A549 treated with ZK216348 at 1 μM for 4 hours (cell line): ENCODE measurements at places on chromosomes 3 and 15. TPM values are rescaled to one million over a fixed set of nuclear protein-coding genes. Genes with fewer than 3 reads are reported as not detected.

Gene GPR87
- total RNA-seq: 1.3 to 3.1 TPM (median 2.0 TPM) in 5 replicates

Gene POLQ
- total RNA-seq: 6.3 to 7.9 TPM (median 7.2 TPM) in 5 replicates

Gene LYSMD4
- 2.5 to 3.9 TPM (median 3.8 TPM) in 5 replicates for total RNA-seq

Gene DTWD1
- 7.5 to 22.0 TPM (median 16.4 TPM) in 5 replicates for total RNA-seq

Gene COL6A6
- not detected in 5 replicates for total RNA-seq

Gene COX17
- 90.1 to 128 TPM (median 107 TPM) in 5 replicates for total RNA-seq

Gene VGLL3
- total RNA-seq: 4.4 to 15.5 TPM (median 8.1 TPM) in 5 replicates

Gene DLEC1
- 0.05 to 0.09 TPM in 2 of 5 replicates, not detected in the others for total RNA-seq

Gene IL17RE
- 1.1 to 4.2 TPM (median 1.5 TPM) in 5 replicates for total RNA-seq

Gene ACAN
- total RNA-seq: 0.35 to 0.78 TPM (median 0.62 TPM) in 5 replicates

Gene HTR3E
- not detected in 5 replicates for total RNA-seq

Gene IL12A
- 0.94 to 2.0 TPM (median 1.0 TPM) in 5 replicates for total RNA-seq

Gene SRGAP3
- 0.49 to 0.98 TPM (median 0.79 TPM) in 5 replicates for total RNA-seq

Gene LDHAL6B
- not detected in 5 replicates for total RNA-seq

Gene MANF
- total RNA-seq: 114 to 136 TPM (median 118 TPM) in 5 replicates

Gene PIGZ
- total RNA-seq: 1.0 to 1.7 TPM (median 1.4 TPM) in 5 replicates

Gene RFTN1
- total RNA-seq: 3.4 to 4.0 TPM (median 3.5 TPM) in 5 replicates
